Endodermal cell (in vitro differentiated cells): ENCODE measurements at places on chromosomes 7 and 10.

- H3K36me3 ChIP-seq: no peaks in the 10 kb centered on the region
- no peaks in the 10 kb centered on the region for H3K27me3 ChIP-seq
- no peak overlapping the region for H3K27ac ChIP-seq
Measured at GRCh38 chr7:158424531-158424930, 163.1 kb downstream of the PTPRN2 start.

- DNase-seq: no peak
- no peaks in the 10 kb centered on the region for H3K4me1 ChIP-seq
- H3K4me3 ChIP-seq: no peak overlapping the region
- H3K36me3 ChIP-seq: no peaks in the 10 kb centered on the region
- H3K27ac ChIP-seq: no peak overlapping the region
- H3K27me3 ChIP-seq: no peaks in the 10 kb centered on the region
Measured at GRCh38 chr7:24773646-24774045, 16.4 kb upstream of the GSDME start.

- no peak overlapping the region for H3K27ac ChIP-seq
- no peaks in the 10 kb centered on the region for H3K36me3 ChIP-seq
- no peak for DNase-seq
- no peaks in the 10 kb centered on the region for H3K4me1 ChIP-seq
- H3K27me3 ChIP-seq: no peaks in the 10 kb centered on the region
- no peak overlapping the region for H3K4me3 ChIP-seq
Measured at GRCh38 chr7:38160003-38160571, 18.0 kb upstream of the STARD3NL start.

DNA sequence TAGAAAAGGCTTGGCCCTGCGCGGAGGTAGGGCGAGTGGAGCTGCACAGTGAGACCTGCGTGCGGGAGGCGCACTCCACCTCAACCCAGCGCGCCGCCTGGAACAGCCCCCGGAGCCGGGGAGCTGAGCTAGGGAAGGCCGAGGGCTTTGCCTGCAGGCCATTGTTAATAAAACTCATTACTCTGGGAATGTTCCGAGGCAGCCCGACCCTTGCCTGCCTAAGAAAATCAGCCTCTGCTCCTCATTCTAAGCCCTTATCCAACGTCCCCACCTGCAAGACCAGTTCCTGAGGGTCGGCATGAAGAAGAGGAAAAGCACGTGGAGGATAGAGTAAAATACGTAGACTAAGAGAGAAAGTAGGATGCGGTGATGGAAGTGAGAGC is 55.3 kb downstream of the C7orf25 start:
- H3K4me3 ChIP-seq: no peak overlapping the region
- H3K4me1 ChIP-seq: no peaks in the 10 kb centered on the region
- H3K27ac ChIP-seq: no peak overlapping the region
- DNase-seq: no peak

GRCh38 chr7:102093599-102094315 is 192.9 kb upstream of the SH2B2 start:
- H3K36me3 ChIP-seq: no peaks in the 10 kb centered on the region
